Astrocyte (in vitro differentiated cells and primary cell): ENCODE measurements at places on chromosomes 13 and 19. TPM values are rescaled to one million over a fixed set of nuclear protein-coding genes. Genes with fewer than 3 reads are reported as not detected.
A peak's percentile ranks its signal among the peaks of the same experiment; 100 is the strongest.

GRCh38 chr13:97751477-97751876 lies 202.0 kb upstream of the IPO5 start:
- no peaks in the 10 kb centered on the region for H3K27me3 ChIP-seq
- H3K4me3 ChIP-seq, result no peak overlapping the region
- DNase-seq, result no peak
- H3K27ac ChIP-seq, result no peak overlapping the region

DNA sequence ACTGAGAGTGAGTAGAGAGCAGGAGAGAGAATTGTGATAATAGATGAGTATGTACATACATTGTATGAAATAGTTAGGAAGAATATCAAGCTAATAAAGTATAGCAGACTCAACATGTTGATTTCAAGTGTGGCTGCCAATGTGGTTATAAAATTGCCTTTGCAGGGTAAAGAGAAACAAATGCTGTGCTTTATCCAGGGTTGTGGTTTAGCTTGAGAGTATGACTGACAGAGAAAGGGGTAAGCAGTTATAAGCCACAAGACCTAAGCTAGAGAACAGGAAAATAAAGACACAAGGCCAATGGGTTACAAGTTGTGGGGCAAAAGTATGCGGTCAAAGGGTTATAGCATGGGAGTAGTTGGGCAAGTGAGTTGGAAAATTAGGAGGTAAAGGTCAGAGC lies 1217.5 kb downstream of the DIAPH3 start:
- no peaks in the 10 kb centered on the region for H3K27me3 ChIP-seq
- no peaks in the 10 kb centered on the region for H3K36me3 ChIP-seq
- H3K4me1 ChIP-seq, result no peaks in the 10 kb centered on the region
- DNase-seq, result peak; percentile 50
- H3K4me3 ChIP-seq, result no peak overlapping the region

GRCh38 chr13:30421093-30422053 lies 920 bp upstream of the UBE2L5 start:
- H3K27ac ChIP-seq, result peak overlapping the region; percentile 51
- H3K36me3 ChIP-seq, result no peaks in the 10 kb centered on the region
- peaks cover 8% of the 10 kb centered on the region for H3K4me1 ChIP-seq

DNA sequence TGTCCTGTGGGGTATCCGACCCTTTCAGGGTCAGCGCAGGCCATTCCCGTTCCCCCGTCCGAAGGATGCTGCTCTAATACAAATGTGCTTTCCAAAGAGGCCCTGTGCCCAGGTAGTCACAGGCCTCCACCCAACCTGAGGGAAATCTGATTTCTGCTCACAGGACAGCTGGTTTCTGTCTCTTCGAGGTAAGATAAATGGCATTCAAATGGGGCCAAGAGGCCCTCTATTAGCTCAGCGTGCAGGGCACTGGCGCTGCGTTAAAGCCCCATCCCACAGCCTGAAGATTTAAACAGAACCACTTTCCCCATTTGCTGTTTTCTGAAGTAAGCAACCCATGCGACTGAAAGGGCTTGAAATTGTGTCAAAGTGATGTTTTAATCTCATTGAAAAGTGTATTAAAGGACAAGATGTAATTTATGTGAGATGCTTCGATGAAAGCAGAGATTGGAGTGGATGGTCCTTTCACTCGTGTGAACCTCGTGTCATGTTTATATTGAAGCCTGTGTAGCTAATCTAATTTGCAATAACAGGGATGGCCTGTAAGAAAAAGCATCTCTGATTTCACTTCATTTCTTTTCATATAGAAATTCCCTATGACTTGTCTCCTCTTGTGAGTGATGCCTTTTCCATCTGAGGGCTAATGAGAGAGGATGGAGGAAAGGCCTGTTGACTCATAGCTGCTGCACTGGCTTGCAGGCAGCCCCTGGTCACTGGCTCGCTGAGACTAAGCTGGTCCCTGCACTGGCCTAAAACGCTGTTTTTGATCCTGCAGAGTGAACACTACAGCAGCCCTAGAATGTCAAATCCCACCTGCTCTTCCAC lies 7.3 kb upstream of the SOX1 start:
- H3K27me3 ChIP-seq, result peaks cover 67% of the 10 kb centered on the region
- no peak overlapping the region for H3K4me3 ChIP-seq
- no peaks in the 10 kb centered on the region for H3K4me1 ChIP-seq
- no peaks in the 10 kb centered on the region for H3K36me3 ChIP-seq
- H3K27ac ChIP-seq, result no peak overlapping the region
- no peak for DNase-seq

DNA sequence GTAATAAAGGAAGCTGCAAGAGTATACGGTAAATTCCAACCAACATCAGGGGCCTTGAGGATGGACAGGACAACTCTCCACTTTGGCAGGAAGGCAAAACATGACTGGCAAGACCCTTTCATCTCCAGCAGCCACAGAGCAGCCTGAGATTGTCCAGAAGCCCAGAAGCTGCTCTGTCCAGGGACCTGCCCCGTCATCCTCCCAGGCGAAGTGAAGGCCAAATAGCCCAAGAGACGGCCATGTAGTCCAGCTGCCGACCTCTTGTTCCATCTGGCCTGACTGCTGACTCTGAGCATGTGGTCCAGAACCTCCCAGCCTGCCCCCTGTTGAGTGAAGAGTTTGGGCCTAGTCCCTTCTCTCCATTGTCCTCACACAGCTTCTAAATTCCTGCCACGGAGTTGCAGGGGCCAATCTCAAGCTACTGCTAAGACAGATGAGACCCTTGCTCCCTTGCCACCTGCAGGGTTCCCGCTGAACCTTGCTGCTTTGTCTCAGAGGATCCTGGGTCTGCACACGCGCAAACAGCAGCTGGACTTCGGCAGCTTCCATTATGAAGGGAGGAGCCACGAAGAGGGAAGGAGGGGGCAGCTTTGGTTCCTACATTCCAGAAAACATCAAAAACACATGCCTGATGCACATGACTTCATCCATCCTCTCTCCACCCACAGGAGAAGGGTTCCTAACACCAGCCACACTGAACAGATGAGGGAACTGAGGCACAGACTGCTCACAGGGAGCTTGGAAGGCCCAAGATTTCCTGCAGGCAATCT lies 196.9 kb downstream of the KATNAL1 start:
- no peaks in the 10 kb centered on the region for H3K36me3 ChIP-seq
- H3K4me3 ChIP-seq, result no peak overlapping the region
- H3K4me1 ChIP-seq, result peaks cover 13% of the 10 kb centered on the region
- no peak overlapping the region for H3K27ac ChIP-seq
- DNase-seq, result no peak

- DNase-seq, result peak; percentile 21
- no peaks in the 10 kb centered on the region for H3K4me1 ChIP-seq
- H3K27ac ChIP-seq, result no peak overlapping the region
- H3K4me3 ChIP-seq, result no peak overlapping the region
- no peaks in the 10 kb centered on the region for H3K27me3 ChIP-seq
Observed at GRCh38 chr19:52034051-52034728, 6.0 kb upstream of the ZNF614 start.

DNA sequence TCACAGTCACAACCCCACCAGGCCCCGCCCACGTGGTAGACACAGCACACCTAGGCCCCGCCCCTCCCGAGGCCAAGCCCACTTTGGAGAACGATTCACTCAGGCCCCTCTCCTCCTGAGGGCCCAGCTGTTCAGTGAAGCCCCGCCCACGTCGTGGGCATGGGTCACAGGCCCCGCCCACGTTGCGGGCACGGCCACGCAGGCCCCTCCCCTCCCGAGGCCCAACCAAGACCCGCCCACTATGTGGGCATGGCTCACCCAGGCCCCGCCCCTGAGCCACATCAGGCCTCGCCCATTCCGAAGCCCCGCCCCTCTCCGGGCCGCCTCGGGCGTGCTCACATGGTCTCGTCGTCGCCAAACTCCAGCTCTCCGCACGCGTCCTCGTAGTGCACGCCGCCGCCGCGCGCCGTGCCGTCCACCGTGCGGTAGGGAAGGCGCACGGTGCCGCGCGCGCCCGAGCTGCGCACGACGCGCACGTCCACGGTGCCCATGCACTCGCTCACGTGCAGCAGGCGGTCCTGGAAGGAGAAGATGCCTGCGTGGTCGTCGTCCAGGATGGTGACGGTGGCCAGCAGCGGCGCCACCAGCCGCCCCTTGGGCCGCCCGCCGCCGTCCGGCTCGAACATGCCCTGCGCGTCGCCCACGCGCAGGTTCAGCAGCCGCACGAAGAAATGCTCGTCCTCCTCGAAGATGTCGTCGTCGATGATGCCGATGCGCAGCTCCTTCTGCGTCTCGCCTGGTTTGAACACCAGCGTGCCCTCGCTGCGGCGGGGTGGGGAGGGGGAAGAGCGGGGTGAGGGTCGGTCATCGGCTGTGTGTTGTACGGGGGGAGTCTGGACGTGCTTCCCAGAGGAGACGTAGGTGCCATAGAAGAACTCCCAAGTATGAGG lies 24.0 kb downstream of the SLC8A2 start:
- H3K4me3 ChIP-seq, result no peak overlapping the region
- no peak for DNase-seq
- peaks cover 66% of the 10 kb centered on the region for H3K27me3 ChIP-seq
- no peaks in the 10 kb centered on the region for H3K36me3 ChIP-seq
- no peak overlapping the region for H3K27ac ChIP-seq

GRCh38 chr13:52001120-52001731 lies 10.0 kb downstream of the ATP7B start:
- H3K4me1 ChIP-seq, result no peaks in the 10 kb centered on the region
- no peak overlapping the region for H3K4me3 ChIP-seq
- H3K27me3 ChIP-seq, result peaks cover 15% of the 10 kb centered on the region
- peak; percentile 24 for DNase-seq
- H3K36me3 ChIP-seq, result no peaks in the 10 kb centered on the region
- H3K27ac ChIP-seq, result no peak overlapping the region

DNA sequence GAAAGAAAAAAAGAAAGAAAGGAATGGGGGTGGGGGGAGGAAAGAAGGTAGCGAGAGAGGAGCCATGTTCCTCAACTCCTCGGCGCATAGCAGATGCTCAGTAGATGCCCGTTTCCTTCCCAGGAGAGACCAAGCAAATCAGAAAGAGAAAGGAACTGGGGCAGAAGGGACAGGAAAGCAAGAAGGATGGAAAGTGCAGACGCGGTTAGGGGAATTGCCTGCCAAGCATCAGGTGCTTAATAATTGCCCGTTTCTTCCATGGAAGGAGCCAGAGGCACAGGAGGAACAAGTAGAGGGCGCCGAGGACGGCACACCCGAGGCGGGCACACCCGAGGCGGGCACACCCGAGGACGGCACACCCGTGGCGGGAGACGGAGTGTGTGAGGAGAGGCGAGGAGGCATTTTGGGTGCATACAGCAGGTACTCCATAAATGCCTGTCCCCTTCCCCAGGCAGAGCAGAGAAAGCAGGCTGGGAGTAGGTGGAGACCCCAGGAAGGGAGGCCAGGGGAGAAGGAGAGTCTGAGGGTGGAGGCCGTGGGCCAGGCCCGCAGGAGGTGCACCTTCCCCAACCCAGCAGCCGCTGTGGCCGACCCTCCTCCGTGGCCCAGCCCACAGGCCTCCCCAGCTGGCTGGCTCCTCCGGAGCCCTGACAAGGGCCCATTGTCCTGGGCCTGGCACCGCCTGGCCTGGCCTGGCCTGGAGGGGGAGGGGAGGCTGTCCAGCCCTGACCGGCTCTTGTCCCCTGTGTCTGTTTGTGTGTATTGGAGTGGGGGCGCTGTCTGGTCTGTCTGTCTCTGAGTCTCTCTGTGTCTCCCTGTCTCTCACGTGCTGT lies 14.6 kb downstream of the JOSD2 start:
- H3K4me1 ChIP-seq, result no peaks in the 10 kb centered on the region
- H3K27ac ChIP-seq, result no peak overlapping the region
- DNase-seq, result no peak
- peaks cover 14% of the 10 kb centered on the region for H3K27me3 ChIP-seq
- H3K4me3 ChIP-seq, result no peak overlapping the region
- H3K36me3 ChIP-seq, result no peaks in the 10 kb centered on the region

DNA sequence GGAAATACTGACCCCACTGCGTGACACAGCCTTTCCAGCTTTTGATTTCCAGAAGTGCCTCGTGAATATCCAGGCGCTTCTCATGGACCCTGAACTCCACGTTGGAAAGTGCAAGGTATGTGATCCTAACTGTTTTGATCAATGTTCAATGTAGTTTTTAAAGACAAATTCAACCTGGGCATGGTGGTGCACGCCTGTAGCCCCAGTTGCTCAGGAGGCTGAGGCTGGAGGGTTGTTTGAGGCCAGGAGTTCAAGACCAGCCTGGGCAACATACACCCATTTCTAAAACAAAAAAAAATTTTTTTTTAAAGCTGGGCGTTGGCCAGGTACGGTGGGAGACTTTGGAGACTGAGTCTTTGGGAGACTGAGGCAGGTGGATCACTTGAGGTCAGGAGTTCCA lies 31.3 kb downstream of the CATSPERD start:
- no peaks in the 10 kb centered on the region for H3K27me3 ChIP-seq
- no peak for DNase-seq
- H3K36me3 ChIP-seq, result no peaks in the 10 kb centered on the region

DNA sequence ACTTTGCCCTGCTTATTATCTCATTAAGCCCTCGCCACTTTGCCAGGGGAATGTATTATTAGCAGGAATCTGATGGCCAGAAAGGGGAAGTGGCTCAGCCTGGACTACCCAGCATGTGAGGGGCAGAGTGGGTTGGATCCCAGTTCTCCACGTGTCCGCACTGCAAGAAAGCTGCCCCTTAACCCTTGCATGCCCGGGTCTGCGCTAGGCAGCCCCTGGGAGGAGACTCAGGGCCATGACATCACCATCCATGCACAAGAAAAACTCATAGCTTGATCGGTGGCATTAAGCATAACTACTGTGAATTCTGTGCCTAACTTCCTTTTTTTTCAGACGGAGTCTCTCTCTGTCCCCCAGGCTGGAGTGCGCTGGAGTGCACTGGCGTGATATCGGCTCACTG lies 8.9 kb downstream of the CACNG8 start:
- H3K4me1 ChIP-seq, result no peaks in the 10 kb centered on the region
- H3K27ac ChIP-seq, result no peak overlapping the region
- no peaks in the 10 kb centered on the region for H3K27me3 ChIP-seq
- H3K36me3 ChIP-seq, result no peaks in the 10 kb centered on the region
- no peak for DNase-seq
- H3K4me3 ChIP-seq, result no peak overlapping the region

- H3K4me3 ChIP-seq, result no peak overlapping the region
- H3K27ac ChIP-seq, result no peak overlapping the region
Observed at GRCh38 chr19:8034178-8034525, 18.4 kb upstream of the CCL25 start.

- H3K27ac ChIP-seq, result no peak overlapping the region
- H3K4me1 ChIP-seq, result no peaks in the 10 kb centered on the region
- H3K36me3 ChIP-seq, result no peaks in the 10 kb centered on the region
- peak; percentile 36 for DNase-seq
Observed at GRCh38 chr13:43895940-43896339, 16.2 kb downstream of the LACC1 start.

- H3K4me1 ChIP-seq, result peaks cover 50% of the 10 kb centered on the region
- no peak within 1 kb of the TSS for H3K27ac ChIP-seq
- DNase-seq, result no peak
- H3K4me3 ChIP-seq, result peak within 1 kb of the TSS; percentile 55
- H3K36me3 ChIP-seq, result no peaks in the 10 kb centered on the region
- H3K27me3 ChIP-seq, result peaks cover 32% of the 10 kb centered on the region
Observed at GRCh38 chr19:10420444-10421239, at the start of gene PDE4A. Gene PDE4A, plus strand, starts transcription at chr19:10420538. Its CDS starts 227 bp downstream, at chr19:10420765.

ZNF724 gene
- total RNA-seq, result 4.0 and 6.1 TPM in 2 replicates

TMEM255B gene
- total RNA-seq, result 7.1 and 8.4 TPM in 2 replicates

PSPC1 gene
- 43.6 and 57.5 TPM in 2 replicates for total RNA-seq

SPACA4 gene
- not detected in 2 replicates for total RNA-seq

PRRG2 gene
- total RNA-seq, result 0.89 and 1.3 TPM in 2 replicates

ZSCAN5B gene
- not detected in 2 replicates for total RNA-seq
